Right cardiac atrium (tissue), 5 donors: ENCODE measurements at places on chromosomes 6 and 20. TPM values are rescaled to one million over a fixed set of nuclear protein-coding genes. Genes with fewer than 3 reads are reported as not detected.

The NEURL2 gene
- total RNA-seq = 7.5 TPM

The TFAP2C gene
- 0.18 TPM for total RNA-seq

The ZC2HC1B gene
- not detected for total RNA-seq

The FHL5 gene
- total RNA-seq = 0.45 TPM

The VAPB gene
- total RNA-seq = 64.7 TPM

The PACSIN1 gene
- 9.6 TPM for total RNA-seq

The ATP6V1G2 gene
- 2.0 TPM for total RNA-seq

The WFDC5 gene
- not detected for total RNA-seq

The NT5E gene
- total RNA-seq = 9.1 TPM

The C20orf202 gene
- total RNA-seq = 0.31 TPM

The LY6G6F gene
- not detected for total RNA-seq

The ACOT13 gene
- total RNA-seq = 70.0 TPM

The TP53TG5 gene
- total RNA-seq = 1.5 TPM

The TREM1 gene
- 0.46 TPM for total RNA-seq
